Ascending aorta (tissue), 2 donors: ENCODE measurements at places on chromosomes 12 and 14. TPM values are rescaled to one million over a fixed set of nuclear protein-coding genes. Genes with fewer than 3 reads are reported as not detected.

TPH2 gene
- not detected for total RNA-seq

SLC5A8 gene
- 0.11 TPM for total RNA-seq

FAM186B gene
- not detected for total RNA-seq

WNT5B gene
- total RNA-seq, result 0.53 TPM

SMOC1 gene
- total RNA-seq, result 16.6 TPM

DLGAP5 gene
- total RNA-seq, result not detected

PDE3A gene
- total RNA-seq, result 33.7 TPM

ZNF385A gene
- total RNA-seq, result 53.2 TPM

GLRX5 gene
- total RNA-seq, result 24.6 TPM

FAIM2 gene
- 0.75 TPM for total RNA-seq
